CD4-positive, alpha-beta T cell treated with Interleukin-4 for 4 hours (primary cell): ENCODE measurements at places on chromosomes 6 and 20.

- no peak for DNase-seq
Measured at GRCh38 chr20:1436263-1436662, 30.4 kb downstream of the NSFL1C start.

DNA sequence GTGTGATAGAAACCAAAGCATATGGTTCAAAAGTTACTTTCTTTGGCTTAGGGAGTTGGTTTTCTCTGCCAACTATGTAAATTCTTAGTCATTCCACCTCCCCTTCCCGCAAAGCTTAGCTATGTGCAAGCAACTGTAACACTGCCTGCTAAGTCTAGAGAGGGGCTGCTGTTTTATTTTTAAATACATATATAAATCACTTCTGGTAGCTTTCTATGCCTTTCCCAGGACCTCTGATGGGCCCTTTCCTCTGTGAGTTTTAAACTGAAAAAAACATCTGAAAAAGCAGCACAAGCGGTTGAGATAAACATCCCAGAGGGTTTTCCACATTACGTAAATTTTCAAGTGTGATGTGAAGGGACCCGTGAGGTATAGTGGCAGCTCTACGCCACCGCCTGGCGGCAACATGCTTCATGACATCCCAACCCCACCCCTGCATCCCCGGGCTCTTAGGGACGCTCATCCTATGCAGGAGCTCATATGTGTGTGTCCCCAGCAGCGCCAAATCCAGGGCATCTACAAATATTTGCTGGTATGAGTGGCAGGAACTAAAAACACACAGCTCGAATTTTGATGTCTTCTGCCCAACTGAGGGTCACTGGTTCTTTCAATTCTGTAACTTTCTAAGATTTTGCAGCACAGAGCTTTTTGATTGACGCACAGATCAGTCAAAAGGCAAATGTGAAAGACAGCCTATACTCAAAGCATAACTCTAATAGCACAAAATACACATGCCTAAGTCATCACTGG lies 12.7 kb downstream of the SAYSD1 start:
- no peak for DNase-seq

GRCh38 chr6:74451953-74452352 lies 753.9 kb downstream of the COL12A1 start:
- no peak for DNase-seq

- DNase-seq: peak; percentile 39
Measured at GRCh38 chr6:14910692-14911547, 334.9 kb upstream of the JARID2 start.

- no peak for DNase-seq
Measured at GRCh38 chr6:136962661-136963060, 40.6 kb downstream of the SLC35D3 start.

GRCh38 chr6:159099276-159099675 lies 54.5 kb upstream of the TAGAP start:
- DNase-seq: no peak

- no peak for DNase-seq
Measured at GRCh38 chr6:3388786-3389185, 68.1 kb downstream of the SLC22A23 start.

DNA sequence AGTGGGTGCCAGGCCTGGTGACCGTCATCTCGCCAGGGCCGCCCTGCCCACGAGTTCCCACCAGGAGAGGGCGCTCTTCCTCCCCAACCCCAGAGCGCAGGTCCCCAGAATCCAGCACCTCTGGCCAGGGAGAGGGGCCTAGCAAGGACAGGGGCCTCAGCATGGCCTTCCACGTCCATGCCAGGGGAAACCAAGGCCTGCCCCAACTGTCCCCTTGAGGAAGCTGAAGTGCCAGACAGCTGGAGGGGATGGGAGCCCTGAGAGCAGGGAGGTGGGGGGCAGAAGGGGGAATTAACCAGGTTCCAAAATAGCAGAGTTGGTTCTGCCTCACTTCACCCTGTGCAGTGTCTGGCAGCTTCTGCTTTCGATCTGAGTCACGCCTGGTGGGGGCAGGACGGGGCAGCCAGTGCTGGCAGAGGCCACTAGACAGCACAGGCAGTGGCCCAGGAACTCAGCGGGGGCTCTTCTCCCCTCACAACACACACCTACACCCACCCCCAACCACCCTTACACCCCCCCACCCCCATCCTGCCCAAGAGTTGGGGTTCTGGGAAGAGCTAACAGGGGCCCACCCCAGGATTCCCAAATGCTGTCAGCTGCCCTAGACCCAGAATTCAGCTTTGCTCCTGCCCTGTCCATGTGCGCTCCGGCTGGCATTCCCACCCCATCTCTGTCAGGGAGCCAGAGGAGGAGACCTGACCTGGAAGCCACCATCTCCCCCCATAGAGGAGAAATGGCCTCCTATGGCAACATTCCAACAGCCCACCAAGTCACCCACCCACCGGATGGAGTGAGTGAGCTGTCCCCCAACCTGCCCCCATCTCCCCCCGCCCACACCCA lies 29.2 kb downstream of the TFEB start:
- peak; percentile 63 for DNase-seq

DNA sequence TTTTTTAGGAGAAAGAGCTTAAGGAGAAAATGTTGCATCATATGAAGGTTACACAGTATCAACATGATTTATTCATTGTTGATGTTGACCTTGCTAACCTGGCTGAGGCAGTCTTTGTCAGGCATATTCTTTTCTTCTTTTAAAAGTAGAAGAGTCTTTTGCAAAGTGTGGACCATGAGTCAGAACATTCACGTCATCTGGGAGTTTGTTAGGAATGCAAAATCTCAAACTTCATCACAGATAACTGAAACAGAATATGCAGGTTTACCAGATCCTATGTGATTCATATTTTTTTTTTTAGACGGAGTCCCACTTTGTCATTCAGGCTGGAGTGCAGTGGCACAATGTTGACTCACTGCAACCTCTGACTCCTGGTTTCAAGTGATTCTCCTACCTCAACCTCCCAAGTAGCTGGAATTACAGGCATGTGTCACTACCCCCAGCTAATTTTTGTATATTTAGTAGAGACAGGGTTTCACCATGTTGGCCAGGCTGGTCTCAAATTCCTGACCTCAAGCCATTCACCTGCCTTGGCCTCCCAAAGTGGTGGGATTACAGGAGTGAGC lies 530.4 kb upstream of the BTBD3 start:
- DNase-seq: no peak

GRCh38 chr6:100084316-100084990 lies 90.4 kb upstream of the MCHR2 start:
- DNase-seq: no peak

- peak; percentile 81 for DNase-seq
Measured at GRCh38 chr20:8305449-8305978, 173.4 kb downstream of the PLCB1 start.

DNA sequence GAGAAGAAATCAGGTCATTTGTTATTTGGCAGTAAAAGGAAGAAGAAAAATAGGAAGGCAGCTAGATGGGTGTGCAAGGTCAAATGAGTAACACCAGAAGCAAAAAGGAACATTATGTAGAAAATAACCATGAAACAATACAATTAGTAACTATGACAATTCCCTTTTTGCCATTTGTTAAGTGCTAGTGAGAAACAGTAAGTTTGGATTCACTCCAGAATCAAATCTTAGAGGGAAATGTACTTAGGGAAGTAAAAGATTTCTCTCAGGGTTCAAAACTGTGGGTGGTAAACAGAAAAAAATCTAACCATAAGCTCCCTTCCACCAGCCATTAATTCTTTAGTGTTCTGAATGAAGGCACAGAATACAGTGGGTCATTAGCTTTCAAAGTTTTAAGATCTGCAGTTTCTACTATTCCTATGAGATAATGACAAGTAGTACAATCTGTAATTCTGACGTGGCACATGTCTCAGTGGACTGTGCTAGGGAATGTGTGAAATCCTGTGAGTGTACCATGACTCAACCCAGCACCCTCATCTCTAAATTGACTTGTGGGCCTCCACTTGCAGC lies 17.1 kb downstream of the REPS1 start:
- peak; percentile 40 for DNase-seq

DNA sequence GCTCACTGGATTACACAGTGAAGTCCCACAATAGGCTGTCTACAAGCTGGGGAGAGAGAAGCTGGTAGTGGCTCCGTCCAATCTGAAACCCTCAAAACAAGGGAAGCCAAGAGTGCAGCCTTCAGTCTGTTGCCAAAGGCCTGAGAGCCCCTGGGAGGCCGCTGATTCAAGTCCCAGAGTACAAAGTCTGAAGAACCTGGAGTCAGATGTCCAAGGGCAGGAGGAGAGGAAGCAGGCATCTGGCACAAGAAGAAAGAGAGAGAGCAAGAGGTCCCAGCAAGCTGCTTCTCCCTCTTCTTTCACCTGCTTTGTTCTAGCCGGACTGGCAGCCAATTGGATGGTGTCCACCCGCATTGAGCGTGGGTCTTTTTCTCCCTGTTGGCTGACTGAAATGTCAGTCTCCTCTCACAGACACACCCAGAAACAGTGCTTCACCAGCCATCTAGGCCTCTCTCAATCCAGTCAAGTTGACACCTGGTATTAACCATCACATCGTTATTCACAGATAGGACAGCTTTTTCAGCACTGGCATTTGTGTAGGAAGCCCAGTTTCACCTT lies 51.2 kb downstream of the CRYBG1 start:
- DNase-seq: no peak

DNA sequence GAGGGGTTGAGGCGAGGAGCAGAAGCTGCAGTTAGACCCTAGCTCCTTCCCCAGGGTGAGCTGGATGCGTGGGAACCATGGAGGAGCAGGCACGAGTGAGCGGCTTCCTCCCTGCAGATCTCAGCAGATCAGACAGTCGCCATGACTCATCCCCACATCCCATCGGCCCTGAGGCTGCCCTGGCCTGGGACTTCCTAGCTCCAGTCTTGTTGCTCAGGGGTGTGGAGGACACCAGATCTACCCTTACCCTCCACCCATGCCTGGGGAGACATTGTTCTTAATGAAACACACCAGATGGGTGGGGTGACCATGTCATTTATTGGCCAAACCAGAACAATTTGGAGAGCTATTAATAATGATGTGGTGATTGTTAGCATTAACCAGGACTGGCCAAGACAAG lies 36.3 kb upstream of the TGM2 start:
- DNase-seq: no peak

DNA sequence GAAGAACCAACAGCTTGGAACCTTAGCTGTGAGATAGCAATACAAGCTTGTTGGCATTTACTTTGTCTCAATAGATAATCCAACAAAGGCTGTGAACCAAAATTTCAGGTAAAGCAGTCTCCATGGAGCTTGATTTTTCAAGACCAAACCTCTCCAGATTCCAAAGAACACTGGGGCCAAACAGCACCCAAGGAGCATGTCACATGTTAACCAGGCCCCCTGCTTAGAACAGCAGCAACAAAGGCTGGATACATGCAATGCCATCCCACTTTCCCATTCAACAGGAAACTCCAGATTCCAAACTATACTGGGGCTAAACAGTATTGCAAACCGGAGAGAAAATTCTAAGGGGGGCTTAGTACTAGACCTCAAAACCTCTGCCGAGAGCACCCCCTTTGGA lies 15.8 kb upstream of the RNASET2 start:
- DNase-seq: no peak

GRCh38 chr20:17614812-17615644 lies 45.2 kb downstream of the DSTN start:
- DNase-seq: no peak

DNA sequence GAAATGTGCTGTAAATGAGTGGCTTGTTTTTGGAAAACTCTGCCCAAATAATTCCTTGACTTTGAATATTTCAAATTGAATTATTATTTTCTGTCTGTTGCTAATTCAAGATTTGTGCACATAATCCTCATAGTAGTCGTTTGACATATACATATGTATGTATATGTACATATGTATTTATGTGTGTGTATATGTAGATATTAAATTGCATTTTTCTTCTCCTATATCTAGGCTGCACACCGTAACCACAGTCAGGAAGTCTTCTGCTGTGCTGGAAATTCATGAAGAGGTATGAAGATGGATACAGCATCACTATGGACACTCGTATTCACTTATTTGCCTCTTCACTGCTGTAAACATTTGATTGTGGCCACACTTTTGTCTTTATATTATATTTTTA lies 29.6 kb downstream of the OPN5 start:
- no peak for DNase-seq

DNA sequence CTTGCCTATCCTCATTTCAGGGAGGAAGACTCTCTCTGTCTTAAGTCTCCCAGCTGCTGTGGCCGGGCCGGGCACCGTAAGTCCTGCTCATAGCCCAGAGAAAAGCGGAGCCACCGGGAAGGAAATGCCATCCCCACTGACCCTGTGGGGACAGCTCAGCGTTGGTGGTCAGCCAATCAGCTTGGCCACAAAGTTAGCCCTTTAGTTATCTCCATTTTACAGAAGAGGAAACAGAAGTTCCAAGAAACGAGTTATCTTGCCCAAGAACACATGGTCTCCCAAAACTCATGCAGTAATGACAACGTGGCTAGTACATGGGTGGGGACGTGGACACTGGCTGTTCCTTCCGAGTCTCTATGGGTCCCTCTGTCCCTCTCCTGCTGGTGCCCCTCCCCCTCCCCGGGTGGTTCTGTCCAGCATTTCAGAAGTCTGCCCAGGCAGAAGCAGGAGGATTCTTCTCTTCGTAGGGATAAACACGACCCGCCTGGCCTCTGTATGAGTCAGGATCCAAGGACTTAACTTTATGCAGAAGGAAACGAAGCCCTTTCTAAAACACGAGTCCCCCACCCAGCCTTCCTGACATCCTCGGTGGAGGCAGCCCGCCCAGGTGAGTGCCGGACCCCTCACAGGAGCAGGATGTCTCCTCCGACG lies 273.8 kb downstream of the CDH4 start:
- no peak for DNase-seq

GRCh38 chr6:167678102-167679101 lies 148.3 kb upstream of the AFDN start:
- DNase-seq: no peak

DNA sequence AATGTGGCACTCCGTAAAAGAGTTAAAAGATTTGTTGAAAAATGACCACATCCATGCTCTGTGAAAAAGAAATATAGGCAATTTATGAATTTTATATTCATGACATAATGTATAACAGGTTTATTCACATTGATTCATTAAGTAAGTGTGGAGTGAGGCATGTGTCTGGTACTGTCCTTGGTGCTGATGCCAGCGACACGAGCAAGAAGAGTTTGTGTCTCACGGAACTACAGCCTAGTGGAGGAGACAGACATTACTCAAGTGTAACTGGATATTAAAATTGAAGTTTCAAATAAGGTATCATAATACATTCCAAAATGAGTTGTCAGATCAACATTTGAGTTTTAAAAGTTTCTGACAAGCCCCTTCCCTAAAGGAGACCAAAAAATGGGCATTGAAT lies 158.2 kb upstream of the PRND start:
- DNase-seq: no peak

GRCh38 chr6:150100745-150101144 lies 31.8 kb upstream of the ULBP3 start:
- DNase-seq: no peak

GRCh38 chr20:12171923-12172524 lies 254.3 kb downstream of the BTBD3 start:
- DNase-seq: no peak

- peak; percentile 14 for DNase-seq
Measured at GRCh38 chr20:20780127-20780824, 67.8 kb upstream of the RALGAPA2 start.

DNA sequence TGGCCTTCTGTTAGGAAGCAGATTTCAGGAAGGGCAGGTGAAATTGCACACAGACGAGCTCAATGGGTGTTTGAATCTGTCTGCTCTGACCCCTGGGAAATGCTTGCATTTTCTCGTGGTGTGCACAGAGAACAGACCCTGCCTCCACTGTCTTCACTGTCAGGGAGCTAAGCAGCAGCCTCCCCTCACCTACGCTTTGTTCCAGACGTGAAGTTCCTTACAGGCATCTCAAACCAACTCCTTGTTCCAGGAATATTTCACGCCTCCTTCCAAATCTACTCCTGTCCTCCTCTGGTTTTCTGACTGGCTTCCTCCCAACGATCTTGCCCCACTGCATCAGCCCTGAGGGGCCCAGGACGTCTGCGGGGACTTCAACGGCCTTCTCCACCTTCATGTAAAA lies 13.7 kb downstream of the DACT2 start:
- DNase-seq: no peak
